Spleen (tissue), 13 donors: ENCODE measurements at places on chromosomes 11 and 22. TPM values are rescaled to one million over a fixed set of nuclear protein-coding genes. Genes with fewer than 3 reads are reported as not detected.

The MACROD1 gene
- total RNA-seq: 5.1 TPM

The MMP12 gene
- 64.9 TPM for total RNA-seq

The MED19 gene
- 14.7 TPM for total RNA-seq

- no peak for DNase-seq
Measured at GRCh38 chr11:115612046-115612730, 108.0 kb upstream of the CADM1 start.

- DNase-seq: no peak
Measured at GRCh38 chr11:119691020-119691666, 37.9 kb downstream of the NECTIN1 start.

DNA sequence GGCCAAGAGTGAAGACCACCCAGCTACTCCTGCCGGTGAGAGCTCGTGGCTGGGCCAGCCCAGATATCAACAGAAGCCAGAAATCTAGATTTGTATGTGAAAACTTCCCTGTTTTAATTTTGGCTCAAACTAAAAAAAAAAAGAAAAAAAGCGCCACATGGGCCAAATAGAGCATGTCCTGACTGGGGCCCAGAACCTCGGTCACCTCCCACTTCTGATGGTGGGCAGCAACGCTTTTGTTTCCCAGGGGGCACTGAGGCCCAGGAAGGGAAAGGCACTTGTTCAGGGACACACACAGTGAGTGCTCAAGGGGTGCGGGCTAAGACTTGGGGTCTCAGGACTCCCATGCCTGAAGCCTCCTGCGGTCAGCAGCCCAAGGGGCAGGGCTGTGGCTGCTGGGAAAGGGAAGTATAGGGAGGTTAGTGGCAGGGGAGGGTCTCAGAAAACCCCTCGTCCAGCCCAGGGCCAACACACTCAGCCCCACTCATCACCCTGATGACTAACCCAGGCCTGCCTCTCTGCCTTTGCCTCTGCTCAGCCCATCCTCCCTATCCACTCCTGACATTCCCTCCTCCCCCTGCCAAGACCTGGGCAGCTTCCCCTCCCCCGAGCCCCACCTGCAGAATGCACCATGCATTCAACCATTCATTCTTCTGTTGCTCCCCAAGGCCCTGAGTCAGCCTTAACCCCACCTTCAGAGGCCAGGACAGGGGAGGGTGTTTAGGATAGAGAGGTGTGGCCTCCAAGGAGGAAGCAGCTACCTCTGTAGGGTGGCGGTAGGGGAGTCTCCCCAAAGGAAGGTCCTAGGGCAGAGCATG, 30.0 kb upstream of the TCF20 start:
- no peak for DNase-seq

DNA sequence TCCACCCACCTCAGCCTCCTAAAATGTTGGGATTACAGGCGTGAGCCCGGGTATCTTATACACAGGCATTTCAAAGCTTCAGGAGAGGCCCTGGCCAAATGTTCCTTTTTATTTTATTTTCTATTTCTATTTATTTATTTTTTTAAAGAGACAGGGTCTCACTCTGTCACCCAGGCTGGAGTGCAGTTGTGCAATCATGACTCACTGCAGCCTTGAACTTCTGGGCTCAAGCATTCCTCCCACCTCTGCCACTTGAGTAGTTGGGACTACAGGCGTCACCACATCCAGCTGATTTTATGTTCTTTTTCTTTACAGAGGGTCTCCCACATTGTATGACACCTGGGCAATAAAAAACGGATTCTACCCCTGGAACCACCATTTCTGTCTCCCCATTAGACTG, 71.2 kb downstream of the FBXO7 start:
- DNase-seq: peak; percentile 11

- peak; percentile 18 for DNase-seq
Measured at GRCh38 chr11:1608363-1608762, at the start of gene KRTAP5-3. Gene KRTAP5-3 (minus strand): TSS chr11:1608463. CDS start chr11:1608385, 78 bp downstream.

DNA sequence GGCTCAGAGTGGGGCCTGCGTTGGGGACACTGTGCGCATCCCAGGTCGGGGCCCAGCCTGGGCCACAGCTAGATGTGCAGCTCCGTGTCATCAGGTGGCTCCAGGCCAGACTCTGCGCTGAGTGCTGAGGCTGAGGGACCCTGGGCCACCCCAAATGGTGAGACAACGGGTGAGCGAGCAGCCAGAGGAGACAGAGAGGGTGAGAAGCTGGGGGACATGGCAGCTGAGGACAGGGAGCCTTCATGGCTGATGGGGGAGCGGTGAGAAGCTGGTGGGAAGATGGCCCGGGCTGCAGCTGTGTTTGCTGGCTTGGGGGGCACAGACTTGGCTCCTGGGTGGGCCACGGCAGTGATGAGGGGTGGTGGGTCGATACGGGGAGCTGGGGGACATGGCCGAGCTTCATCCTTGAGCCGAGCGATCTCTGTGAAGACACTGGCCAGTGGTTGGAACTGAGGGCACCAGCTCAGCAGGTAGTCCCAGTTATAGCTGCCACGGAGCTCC, 2.5 kb upstream of the TPP1 start:
- DNase-seq: peak; percentile 77
